WERI-Rb-1 (cell line): ENCODE measurements at places on chromosomes 2 and 18.

DNA sequence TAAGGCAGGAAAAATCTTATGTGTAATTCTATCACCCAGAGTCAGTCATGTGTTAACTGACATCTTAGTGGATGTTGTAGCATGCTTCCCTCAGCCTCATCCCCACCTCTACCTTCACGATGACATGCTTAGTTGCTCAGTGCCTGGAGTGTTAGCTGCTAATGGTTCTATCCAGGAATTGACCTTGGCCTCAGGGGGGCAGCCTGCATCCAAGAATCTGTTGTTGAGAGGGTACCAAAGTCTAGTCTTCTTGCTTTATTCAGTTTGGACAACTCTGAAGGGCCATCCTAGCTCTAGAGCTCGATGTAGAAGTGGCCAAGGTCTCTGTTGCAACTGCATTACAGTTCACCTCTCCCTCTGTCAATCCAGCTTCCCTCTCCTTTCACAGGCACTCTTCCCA lies 61.2 kb downstream of the ACYP2 start:
- DNase-seq: peak; percentile 78

- no peak for DNase-seq
Measured at GRCh38 chr2:224060783-224061482, 21.8 kb upstream of the SERPINE2 start.

- DNase-seq: no peak
Measured at GRCh38 chr2:215171151-215171550, 32.7 kb upstream of the ABCA12 start.

GRCh38 chr2:240182001-240182400 lies 41.5 kb upstream of the OTOS start:
- DNase-seq: no peak

GRCh38 chr18:9827211-9827792 lies 58.5 kb upstream of the TXNDC2 start:
- DNase-seq: no peak

DNA sequence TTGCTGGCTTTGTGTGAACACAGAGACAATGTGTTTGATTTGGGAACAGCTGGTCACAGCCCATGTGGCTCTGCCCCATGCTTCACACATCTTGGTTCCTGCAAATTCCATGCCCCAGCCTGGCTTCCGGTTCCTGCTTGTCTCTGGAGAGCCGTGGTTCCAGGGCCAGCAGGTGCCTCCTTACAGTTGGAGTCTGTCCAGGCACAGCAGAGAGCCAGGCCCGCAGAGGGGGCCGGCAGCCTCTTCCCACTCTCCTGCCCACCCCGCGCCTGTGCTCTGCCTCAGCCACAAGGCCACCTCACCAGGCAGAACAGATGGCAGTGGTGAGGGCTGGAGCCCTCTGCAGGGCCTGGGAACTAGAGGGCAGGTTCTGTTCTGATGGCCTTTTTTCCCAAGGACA lies 81.5 kb downstream of the LDLRAD4 start:
- DNase-seq: no peak

DNA sequence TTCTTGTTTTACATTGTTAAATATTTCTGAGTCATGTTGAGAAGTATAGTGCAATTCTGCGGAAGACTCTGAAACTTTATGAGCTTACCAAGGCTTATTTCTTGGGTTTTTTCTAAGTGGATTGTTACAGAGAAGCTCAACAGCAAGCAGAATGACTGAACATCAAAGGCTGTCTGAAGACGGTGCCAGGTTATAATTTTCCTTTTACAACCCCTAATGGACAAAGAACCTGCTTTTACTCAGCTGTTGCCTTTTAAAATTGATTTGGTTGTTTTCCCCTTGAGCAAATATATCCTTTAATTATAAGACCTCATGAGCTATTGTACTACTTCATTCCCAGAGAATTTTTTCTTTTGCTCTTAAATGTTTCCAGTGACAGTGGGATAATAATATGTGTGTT lies 41.6 kb downstream of the LAMA3 start:
- DNase-seq: no peak

DNA sequence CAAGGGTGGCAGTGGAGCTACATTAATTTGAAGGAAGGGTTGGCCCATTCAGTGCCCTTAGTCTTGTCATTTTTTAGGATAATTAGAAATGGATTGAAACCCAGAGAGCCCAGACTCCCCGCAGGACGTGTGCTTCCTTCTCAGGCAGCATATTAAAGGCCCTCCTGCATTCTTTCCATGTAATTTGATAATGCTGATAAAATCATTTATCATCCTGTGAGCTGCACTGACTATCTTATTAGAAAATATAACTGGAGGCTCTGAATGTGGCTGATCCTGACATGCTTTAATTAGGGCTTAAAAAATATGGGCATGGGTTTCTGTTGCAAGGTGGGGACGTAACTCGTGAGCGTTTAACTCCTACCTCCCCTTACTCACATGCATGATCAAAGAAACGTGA lies 148.1 kb downstream of the ACKR3 start:
- no peak for DNase-seq

- DNase-seq: no peak
Measured at GRCh38 chr2:15714609-15715008, 122.9 kb downstream of the DDX1 start.

DNA sequence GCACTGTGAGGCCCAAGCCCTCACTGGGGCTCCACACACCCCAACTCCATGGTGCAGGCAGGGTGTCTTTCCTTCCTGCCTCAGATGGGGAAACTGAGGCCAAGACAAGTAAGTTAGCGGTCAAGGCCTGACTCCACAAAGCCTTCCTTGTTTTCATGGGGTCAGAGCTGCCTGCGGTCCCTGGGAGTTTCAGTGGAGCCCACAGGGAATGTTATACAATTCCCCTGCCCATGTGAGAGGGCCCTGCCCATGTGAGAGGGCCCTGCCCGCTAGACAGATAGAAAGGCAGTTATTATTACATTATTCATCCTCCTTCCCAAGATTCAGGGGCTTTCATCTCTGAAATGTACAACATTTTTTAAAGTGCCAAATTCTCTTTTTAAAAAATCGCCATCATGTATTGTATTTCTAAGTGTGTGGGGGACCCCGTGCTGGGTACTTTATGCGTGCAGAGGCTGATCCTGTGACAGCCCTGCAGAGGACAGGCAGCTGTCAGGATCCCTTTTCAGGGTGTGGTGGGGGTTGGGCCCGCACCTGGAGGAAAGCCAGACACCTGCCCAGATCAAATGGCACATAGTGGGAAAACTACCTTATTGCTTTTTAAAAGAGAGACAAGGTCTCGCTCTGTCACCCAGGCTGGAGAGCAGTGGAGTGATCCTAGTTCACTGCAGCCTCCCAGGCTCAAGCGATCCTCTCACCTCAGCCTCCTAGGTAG lies 23.4 kb downstream of the FBLN7 start:
- DNase-seq: no peak

DNA sequence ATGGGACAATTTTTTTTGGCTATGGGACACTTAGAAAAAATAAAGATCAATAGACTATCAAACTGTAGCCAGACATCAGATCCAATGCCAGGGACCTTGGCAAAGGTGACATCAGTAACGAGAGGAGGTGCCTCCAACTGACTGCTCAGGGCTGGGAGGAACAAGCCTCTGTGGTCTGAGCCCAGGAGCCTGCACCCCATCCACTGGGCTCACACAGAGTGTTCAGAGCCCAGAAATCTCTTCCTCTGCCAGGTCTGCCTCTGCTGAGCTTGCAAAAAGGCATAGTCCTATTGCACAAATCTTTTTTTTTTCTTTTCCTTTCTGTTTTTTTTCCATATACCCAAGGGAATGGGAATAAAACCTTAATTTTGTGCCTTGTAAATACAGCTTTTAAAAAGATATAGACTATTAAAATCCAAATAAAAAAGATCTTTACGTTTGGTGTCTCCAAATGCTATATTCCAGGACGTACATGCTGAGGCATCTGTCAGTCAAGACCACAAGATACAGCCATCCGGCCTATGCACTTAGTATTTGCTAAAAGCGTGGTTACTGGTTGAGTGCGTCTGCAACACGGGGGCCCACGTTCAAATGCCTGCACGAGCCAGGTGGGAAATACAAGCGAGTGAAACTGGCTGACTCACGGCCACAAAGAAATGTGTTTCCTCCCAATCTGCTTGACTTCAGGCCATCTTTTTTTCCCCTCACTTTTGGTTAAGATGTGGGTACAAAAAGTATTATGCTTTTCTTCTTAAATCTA lies 7.8 kb upstream of the ARHGAP25 start:
- DNase-seq: no peak

DNA sequence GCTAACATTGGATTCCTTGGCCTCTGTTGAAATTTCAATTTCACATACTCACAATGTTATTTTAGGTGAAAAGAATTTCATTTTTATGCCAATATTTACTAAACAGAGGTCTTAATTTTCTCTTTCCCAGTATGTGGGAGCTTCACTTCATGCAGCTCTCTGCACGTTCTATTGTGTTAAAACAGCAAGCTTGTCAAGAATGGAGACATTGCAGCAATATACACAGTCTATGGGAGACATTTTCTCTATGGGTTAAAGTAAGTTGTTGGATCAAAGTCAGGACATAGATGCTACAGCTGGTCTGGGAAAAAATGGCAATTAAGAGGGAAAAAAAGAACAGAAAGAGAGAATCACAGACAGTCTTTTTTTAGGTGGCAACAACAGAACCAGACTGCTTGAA lies 70.4 kb upstream of the ARHGAP15 start:
- DNase-seq: no peak

DNA sequence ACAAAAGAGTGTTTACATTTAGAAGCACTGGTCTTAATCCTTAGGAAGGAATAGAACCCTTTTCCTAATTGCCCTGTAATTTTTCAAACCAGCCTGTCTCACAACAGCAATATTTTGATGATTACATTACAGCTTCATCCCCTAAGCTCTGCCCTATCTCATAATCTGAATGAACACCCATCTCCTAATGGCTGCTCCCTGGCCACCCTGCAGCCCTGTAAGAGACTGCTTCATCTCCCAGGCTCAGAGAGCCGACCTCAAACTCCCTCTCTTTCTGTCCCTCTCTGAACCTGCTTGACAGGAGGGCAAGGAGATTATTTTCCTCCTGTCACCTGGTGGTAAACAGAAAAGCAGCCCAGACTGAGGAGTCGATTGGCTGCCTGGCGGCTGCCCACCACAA lies 107.8 kb downstream of the MAIP1 start:
- peak; percentile 83 for DNase-seq

DNA sequence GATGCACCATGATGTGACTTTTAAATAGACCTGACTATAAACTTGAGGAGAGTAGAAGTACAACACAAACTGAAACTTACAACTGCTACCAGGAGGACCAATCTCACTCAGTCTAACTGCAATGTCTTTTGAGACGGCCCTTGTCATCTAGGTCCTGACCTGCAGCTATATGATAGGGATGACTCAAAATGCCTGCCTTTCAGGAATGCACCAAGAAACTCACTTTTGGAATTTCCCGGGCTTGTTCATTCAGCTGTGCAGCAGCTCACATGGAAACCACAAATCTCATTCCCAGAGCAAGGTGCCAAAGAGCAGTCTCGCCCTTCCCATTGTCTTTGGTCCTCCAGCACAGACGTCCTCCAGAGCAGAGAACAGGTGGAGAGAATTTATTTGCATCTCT lies 113.7 kb downstream of the SPOPL start:
- no peak for DNase-seq

DNA sequence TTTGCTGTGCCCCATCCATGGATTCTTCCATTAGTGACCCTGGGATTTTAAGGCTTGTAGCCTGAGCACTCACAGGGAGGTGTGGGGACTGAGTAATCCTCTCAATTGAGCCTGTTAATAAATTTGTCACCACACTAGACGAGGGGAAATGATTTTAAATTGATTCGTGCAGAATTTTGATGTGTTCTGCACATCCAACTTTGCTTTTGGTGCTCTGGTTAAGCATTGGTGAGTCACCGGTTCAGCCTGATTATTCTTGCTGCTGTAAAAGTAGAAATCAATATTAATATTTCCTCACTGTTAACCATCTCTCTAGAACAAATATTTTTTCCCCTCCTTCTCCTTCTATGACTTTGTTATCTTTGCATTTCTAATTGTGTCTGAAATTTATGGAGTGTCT lies 482.0 kb downstream of the TSN start:
- no peak for DNase-seq

DNA sequence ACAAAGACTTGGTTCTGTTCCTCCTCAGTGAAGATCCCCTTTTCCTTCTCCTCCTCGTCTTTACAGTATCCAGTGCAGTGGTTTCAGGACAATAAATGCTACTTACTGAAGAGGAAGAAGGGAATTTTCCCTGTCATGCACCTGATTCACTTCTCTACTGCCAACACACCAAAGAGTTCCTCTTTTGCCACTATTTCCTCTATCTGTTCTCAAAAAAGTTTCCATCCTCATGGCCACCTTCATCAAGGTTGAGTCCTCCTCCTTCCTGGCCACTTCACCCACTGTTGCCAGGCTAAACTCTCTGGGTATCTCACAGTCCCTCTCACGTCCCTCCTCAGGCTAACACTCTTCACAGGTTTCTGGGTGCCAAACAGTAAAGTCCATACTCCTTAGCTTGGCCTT lies 41.7 kb downstream of the PLEKHM3 start:
- no peak for DNase-seq

- DNase-seq: no peak
Measured at GRCh38 chr2:233838251-233838650, 16.1 kb downstream of the HJURP start.

DNA sequence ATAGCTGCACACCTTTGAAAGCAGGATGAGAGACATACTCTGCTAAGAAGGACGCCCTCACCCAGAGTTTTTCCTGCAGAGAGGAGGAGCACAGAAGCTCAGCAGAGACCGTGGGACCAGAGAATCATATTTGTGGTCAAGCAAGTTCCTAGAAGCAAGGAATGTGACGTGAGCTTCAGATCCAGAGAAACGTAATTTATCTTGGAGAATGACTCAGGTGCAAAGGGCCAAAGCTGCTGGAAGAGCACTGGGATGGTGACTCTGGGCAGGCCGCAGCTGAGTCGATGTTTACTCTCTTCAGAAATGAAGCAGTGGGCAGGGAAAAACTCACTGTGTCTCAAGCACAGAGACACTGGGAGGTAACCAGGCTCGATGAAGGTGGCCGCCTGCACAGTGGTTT lies 50.1 kb upstream of the IGFBP2 start:
- no peak for DNase-seq

DNA sequence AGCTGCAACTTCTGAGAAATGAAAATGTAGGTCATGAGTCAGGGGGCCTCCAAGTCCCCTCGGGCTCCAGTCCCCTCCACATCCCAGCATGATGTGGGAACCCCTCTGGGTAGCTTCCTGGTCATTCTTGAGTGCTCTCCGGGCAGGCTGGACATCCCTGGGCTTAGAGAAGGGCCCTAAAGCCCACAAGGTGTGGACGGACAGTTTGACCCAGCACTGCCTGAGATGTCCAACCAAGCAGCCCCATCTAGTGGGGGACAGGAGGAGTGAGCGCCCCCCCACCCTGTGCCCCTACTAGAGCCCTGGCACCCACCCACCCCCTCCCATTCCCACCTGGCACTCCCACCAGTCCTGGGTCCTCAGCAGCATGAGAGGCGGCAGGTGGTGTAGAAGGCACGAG lies 46.0 kb downstream of the CYP27C1 start:
- DNase-seq: peak; percentile 77

GRCh38 chr18:34880403-34880802 lies 160.8 kb upstream of the MAPRE2 start:
- DNase-seq: no peak

GRCh38 chr2:241814393-241814642 lies 5.3 kb downstream of the NEU4 start:
- DNase-seq: no peak

- no peak for DNase-seq
Measured at GRCh38 chr2:73403237-73403636, 17.6 kb downstream of the ALMS1 start.

GRCh38 chr2:138094031-138094430 lies 129.8 kb downstream of the HNMT start:
- DNase-seq: no peak
